Activated T-cell treated with anti-CD3 and anti-CD28 coated beads, Interleukin-2, amount 50 U/mL, for 4 hours (primary cell): ENCODE measurements at places on chromosomes 4 and X. TPM values are rescaled to one million over a fixed set of nuclear protein-coding genes. Genes with fewer than 3 reads are reported as not detected.

DNA sequence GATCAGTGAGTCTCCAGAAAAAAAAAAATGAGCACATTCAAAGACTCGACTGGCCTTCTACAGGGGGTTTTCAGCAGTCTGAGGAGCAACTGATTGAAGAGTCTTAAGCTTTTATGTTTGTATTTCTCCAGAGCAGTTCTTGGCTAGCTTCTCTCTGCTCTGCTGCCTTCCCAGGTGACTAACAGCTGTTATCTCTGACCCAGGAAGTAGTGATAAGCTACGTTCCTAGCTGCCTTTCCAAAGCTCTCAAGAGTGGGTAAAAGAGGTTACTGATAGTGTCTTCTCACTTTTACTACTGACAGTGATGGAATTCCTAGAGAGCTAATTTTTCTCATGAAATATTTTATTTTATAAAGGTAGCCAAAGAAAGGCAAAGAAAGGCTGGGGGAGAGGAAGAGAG lies 66.6 kb downstream of the ENOX2 start:
- no peak for DNase-seq

GRCh38 chr4:53502094-53502493 lies 89.2 kb downstream of the LNX1 start:
- DNase-seq, result no peak

GRCh38 chrX:39957816-39958566 lies 139.8 kb downstream of the BCOR start:
- DNase-seq, result no peak

GRCh38 chr4:102600689-102601088 lies 99.5 kb downstream of the NFKB1 start:
- no peak for DNase-seq

The BMPR1B gene
- not detected for total RNA-seq

GRCh38 chrX:118261151-118261550 lies 84.8 kb upstream of the WDR44 start:
- DNase-seq, result no peak

DNA sequence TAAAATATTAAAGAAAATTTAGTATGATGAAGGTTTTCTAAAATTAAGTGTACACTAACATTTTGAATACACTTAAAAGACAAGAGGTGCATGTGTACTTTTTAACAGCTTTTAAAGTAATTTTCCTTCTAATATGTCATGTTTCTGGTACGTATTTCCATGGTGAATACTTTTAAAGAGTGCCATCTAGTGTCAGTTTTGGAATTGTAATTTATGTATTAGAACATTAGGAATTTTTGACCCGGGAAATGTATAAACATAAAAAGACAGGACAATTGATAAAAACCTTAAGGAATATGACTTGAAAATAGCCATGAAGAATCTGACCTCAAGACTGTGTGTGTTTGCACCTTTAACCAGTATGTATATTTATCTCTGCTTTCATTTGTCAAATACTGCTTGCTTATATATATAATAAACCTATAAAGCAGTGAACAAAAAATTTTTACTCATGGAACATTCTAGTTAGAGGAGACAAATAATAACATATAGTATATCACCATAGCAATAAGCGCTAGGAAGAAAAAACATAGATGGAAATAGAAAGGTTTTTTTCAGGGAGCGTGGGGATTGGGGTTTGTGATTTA lies 7.2 kb downstream of the GSTCD start:
- no peak for DNase-seq

DNA sequence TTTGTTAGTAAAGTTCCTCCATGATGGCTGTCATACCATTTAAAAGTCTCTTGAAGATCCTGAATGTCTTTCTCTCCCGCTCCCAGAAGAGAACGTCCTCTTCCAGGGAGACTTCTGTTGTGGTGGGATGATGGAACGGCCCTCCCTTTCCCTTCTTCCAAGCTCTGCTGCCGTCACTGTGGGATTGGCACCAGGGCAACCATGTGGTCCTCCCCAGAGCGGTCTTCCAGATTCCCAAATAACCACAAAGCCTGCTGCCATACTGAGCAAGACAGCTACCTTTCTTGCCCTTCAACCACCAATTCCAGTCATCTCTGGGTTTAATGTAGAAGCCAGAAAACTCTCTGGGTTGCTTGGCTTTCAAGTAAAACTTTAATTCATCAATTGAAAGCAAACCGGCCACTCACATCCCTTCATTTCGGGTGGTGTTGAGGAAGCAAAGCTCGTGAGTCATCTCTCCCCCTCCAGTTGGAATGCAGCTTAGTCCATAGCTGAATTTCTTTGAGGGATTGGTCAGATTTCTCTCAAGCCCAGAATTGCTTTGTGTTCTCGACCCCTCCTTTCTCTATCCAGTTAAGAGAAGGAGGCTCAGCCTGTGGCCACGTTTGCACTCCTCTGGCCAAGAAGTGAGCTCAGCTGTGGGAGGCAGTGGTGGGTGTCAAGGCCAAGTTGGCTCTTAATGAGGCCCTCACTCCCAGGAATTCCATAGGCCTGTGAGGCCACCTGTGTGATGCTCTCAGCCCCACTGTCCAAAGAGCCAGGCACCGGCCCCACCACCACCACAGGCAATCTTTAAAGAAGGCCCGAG lies 36.9 kb downstream of the FHDC1 start:
- no peak for DNase-seq
